Breast epithelium (tissue), 4 donors: ENCODE measurements at places on chromosomes 12 and 14. TPM values are rescaled to one million over a fixed set of nuclear protein-coding genes. Genes with fewer than 3 reads are reported as not detected.

HCAR2 gene
- total RNA-seq = 5.7 TPM

DUSP6 gene
- total RNA-seq = 53.8 TPM

- no peak for DNase-seq
- no peaks in the 10 kb centered on the region for H3K36me3 ChIP-seq
- no peak overlapping the region for H3K4me3 ChIP-seq
- H3K27me3 ChIP-seq = no peaks in the 10 kb centered on the region
Observed at GRCh38 chr12:94762259-94762942, 112.0 kb upstream of the TMCC3 start.

DNA sequence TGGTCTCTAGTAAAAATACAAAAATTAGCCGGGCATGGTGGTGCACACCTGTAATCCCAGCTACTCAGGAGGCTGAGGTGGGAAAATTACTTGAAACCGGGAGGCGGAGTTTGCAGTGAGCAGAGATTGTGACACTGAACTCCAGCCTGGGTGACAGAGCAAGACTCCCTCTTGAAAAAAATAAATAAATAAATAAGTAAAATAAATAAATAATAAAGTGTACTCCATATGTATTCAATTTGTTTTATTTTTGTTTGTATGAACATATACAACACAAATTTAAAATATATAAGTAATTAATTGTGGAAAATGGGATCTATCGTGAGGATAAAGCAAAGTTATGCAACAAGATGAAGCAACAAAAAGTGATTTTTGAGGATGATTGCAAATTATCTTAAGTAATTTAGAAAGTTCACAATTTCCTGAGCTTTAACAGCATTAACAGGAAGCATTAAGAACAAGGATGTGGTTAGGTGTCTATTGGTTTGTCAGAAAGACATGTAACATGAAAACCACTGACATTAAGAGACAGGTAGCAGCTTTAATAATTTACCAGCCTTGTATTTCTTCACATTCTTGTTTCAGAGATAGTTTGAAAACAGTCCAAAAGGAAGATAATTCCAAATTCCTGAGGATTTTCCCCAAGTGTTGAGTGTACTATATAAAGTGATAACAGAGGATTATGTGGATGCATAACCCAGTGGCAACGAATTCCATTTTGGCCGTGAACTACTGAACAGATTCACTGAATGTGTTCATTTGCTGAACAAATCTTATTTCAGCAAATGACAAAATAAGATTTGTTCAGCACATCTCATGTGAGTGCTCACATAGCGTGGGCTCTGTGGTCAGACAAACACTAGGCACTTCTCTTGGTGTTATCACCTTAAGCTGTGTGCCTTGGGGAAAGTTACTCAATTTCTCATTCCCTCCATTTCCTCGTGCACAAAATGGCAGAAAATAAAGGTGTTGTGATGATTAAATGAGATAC lies 68.6 kb upstream of the RESF1 start:
- no peaks in the 10 kb centered on the region for H3K4me1 ChIP-seq
- no peak overlapping the region for H3K27ac ChIP-seq
- H3K4me3 ChIP-seq = no peak overlapping the region
- H3K36me3 ChIP-seq = no peaks in the 10 kb centered on the region
- no peak for DNase-seq

- H3K4me1 ChIP-seq = no peaks in the 10 kb centered on the region
- no peak for DNase-seq
- no peaks in the 10 kb centered on the region for H3K36me3 ChIP-seq
- no peak overlapping the region for H3K4me3 ChIP-seq
- H3K27me3 ChIP-seq = no peaks in the 10 kb centered on the region
Observed at GRCh38 chr12:76883151-76883550, 4.3 kb upstream of the CSRP2 start.

- peak overlapping the region; percentile 84 for H3K4me3 ChIP-seq
- H3K27ac ChIP-seq = peak overlapping the region; percentile 87
- H3K4me1 ChIP-seq = no peaks in the 10 kb centered on the region
- H3K36me3 ChIP-seq = no peaks in the 10 kb centered on the region
Observed at GRCh38 chr12:104064842-104065427, 604 bp downstream of the HCFC2 start.

GRCh38 chr12:52206304-52207040 lies 14.7 kb upstream of the KRT80 start:
- H3K27ac ChIP-seq = peak overlapping the region; percentile 80
- H3K27me3 ChIP-seq = no peaks in the 10 kb centered on the region
- H3K36me3 ChIP-seq = no peaks in the 10 kb centered on the region
- H3K4me3 ChIP-seq = no peak overlapping the region
- no peaks in the 10 kb centered on the region for H3K4me1 ChIP-seq

- H3K27me3 ChIP-seq = no peaks in the 10 kb centered on the region
- H3K4me3 ChIP-seq = no peak overlapping the region
- no peaks in the 10 kb centered on the region for H3K36me3 ChIP-seq
- DNase-seq = no peak
Observed at GRCh38 chr14:87971010-87971409, 22.0 kb downstream of the GALC start.

DNA sequence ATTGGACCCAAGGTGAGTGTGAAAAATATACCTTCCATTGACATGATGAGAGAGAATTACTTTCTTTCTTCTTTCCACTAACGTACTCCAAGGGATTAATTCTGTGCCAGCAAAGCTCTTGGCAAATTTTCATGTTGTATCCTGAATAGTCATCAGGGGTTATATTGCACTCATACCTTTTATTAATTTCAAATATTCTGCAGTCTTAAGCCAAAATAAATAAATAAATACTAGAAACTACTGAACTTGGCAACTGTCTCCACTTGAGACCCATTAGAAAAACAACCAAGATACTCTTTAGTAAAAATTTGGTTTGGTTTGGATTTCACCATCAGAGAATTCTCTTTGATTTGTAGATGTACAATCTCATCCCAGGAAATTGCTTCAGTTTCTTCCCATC lies 22.1 kb upstream of the CLEC14A start:
- no peak for DNase-seq
- no peak overlapping the region for H3K27ac ChIP-seq
- H3K4me3 ChIP-seq = no peak overlapping the region
- no peaks in the 10 kb centered on the region for H3K36me3 ChIP-seq
